AG04450 (cell line): ENCODE measurements at places on chromosomes 3 and 15.

GRCh38 chr3:149589332-149589731, 68.5 kb downstream of the WWTR1 start:
- DNase-seq, result no peak

DNA sequence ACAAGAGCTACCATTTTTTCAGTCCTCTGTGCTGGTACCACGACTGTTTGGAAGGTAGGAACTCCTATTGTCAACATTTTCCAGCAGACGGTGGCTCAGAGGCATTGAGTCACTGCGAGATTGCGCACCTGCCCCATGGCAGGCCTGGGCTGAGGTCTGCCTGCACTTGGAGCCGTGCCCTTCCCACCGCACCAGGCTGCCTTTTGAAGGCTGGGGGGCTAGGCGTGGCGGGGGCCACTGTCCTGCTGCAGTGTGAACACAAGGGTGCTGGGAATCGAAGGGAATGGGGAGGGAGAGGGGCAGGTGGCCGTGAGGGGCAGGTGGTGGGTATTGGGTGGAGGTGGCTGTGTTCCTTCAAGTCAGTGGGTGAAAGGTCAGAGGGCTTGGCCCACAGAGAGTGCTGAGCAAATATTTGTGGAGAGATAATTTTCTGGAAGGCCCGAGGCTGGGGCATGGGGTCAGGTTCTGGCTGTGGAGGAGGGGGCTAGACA, 16.3 kb downstream of the SNX33 start:
- DNase-seq, result no peak

DNA sequence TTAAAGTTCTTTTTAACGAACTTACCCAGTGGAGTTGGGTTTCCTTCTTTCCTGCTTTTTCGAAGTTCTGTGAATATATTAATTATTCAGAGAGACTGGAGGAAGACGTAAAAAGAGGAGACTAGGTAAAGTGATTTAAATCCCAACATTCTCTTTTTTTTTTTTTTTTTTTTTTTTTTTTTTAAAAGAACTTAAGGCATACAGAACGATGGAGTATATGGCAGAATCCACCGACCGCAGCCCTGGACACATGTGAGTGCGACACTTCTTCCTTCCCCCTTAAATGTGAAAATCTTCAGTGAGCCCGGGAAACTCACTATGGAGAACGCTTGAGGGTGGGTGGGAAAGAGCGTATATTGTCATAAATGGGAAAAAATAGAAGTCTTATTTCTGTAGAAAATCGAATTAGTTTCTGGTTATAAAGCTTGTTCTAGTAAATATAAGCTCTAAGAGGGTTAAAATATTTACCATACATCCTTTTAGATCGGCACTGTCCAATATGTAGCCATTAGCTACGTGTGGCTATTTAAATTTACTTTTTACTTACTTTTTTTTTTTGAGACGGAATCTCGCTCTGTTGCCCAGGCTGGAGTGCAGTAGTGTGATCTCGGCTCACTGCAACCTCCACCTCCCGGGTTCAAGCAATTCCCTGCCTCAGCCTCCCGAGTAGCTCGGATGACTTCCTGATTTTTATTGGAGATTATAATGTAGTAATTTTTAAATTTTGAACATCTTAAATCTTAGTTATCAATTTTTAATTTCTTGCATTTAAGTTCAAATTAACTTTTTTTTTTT, 892 bp downstream of the NMD3 start:
- no peak for DNase-seq

- no peak for DNase-seq
Observed at GRCh38 chr15:92843326-92843725, 56.8 kb upstream of the CHD2 start.

DNA sequence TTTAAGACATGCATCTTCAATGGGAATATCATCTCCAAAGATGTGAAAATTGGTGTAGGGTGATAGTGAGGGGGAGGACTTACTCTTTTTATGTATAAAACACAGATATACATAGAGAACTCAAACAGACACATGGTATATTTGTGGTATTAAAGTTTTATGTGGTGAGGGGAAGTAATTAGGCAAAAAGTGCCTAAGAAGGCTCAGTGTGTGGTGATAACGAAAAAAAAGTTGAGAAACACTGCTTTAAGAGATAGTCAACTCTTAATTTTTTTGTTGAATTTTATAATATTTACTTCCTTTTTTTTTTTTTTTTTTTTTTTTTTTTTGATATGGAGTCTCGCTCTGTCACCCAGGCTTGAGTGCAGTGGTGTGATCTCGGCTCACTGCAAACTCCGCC, 174.2 kb upstream of the FRMD4B start:
- DNase-seq, result no peak

DNA sequence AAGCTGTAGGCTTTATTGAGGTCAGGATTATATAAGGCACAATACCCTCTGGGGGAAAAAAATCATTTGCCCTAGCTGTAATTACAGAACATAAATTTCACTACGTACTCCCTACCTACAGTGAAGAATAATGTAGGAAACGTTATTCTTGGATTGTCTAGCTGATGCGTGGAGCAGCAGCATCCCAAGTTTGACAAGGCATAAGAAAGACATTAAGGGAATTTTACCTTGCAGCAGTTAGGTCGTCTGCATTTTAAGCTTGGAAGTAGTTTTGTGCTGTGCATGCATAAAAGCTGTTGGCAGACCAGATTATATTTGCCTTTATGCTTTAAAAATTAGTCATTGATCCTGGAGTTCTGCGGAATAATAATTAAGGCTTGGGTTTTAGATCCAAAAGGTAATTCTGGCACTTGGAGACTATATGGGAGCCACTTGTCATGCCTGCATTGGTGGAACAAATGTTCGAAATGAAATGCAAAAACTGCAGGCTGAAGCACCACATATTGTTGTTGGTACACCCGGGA, 2.2 kb downstream of the EIF4A2 start:
- no peak for DNase-seq
